ENCODE measurements at places on chromosomes 13 and 19. TPM values are rescaled to one million over a fixed set of nuclear protein-coding genes. Genes with fewer than 3 reads are reported as not detected.

Gene AMH
- 49.5 TPM for total RNA-seq

Gene CIC
- 70.3 TPM for total RNA-seq

Gene SYNGR4
- not detected for total RNA-seq

Gene ACTMAP
- total RNA-seq = 9.6 TPM

Gene RASL11A
- total RNA-seq = 15.9 TPM

Gene SLC25A41
- 1.1 TPM for total RNA-seq

Gene TMEM238
- 14.0 TPM for total RNA-seq

Gene ACP7
- total RNA-seq = 0.29 TPM

Gene SHISA7
- 0.05 TPM for total RNA-seq

Gene CBLC
- 37.7 TPM for total RNA-seq

Gene RASIP1
- 1.9 TPM for total RNA-seq

Gene CEACAM3
- not detected for total RNA-seq

Gene SNAPC2
- total RNA-seq = 13.7 TPM

Gene FCGBP
- total RNA-seq = 10.0 TPM

Gene ZNF878
- total RNA-seq = 1.8 TPM

Gene DIAPH3
- 8.6 TPM for total RNA-seq

Gene FGF22
- not detected for total RNA-seq

Gene IGFL4
- total RNA-seq = 1.3 TPM

Gene KIR3DL1
- not detected for total RNA-seq

Gene RFPL4A
- not detected for total RNA-seq

Gene PTGER1
- total RNA-seq = 0.56 TPM

Gene SIGLEC8
- not detected for total RNA-seq

Gene S1PR2
- total RNA-seq = 23.3 TPM

Gene PCDH17
- total RNA-seq = 16.6 TPM

Gene CCNE1
- 13.5 TPM for total RNA-seq

Gene TMEM86B
- 14.4 TPM for total RNA-seq

Gene CRLF1
- 7.8 TPM for total RNA-seq

Gene C19orf33
- 46.8 TPM for total RNA-seq

Gene FCER2
- total RNA-seq = not detected

Gene PTPRS
- 73.3 TPM for total RNA-seq

Gene CGB1
- total RNA-seq = not detected

Gene CEBPA
- 24.4 TPM for total RNA-seq

Gene LMTK3
- total RNA-seq = 21.6 TPM

Gene PSPN
- 4.8 TPM for total RNA-seq

Gene FAM83E
- 6.1 TPM for total RNA-seq

Gene KCNJ14
- 1.8 TPM for total RNA-seq

Gene UGGT2
- 20.8 TPM for total RNA-seq

Gene CTU1
- 9.3 TPM for total RNA-seq

Data from type B pancreatic cell (in vitro differentiated cells).